Stimulated activated CD4-positive, alpha-beta T cell treated with anti-CD3 and anti-CD28 coated beads, TNF-alpha, amount 100 ng/mL, for 1 hour (primary cell): ENCODE measurements at places on chromosomes 3 and 15.

DNA sequence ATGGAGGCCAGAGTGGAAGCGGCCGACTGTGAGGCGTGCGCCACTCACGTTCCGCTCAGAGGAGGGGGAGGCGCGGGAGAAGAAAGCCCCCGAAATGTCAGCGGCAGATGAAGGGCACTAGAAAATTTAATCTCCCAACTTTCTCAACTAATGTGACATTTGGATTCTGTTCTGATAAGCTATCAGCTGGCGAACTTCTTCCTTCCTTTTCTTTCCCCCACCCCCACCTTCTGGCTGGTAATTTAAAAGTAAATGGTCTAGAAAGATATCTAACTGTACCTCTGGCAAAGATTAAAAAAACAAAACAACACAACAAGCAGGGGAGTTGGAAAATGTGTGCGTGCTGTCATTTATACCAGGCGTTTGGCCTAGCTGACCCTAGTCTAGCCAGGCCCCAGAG lies 26.4 kb upstream of the TMEM115 start:
- no peak for DNase-seq

- DNase-seq: no peak
Observed at GRCh38 chr3:32937331-32937730, 14.1 kb upstream of the CCR4 start.

DNA sequence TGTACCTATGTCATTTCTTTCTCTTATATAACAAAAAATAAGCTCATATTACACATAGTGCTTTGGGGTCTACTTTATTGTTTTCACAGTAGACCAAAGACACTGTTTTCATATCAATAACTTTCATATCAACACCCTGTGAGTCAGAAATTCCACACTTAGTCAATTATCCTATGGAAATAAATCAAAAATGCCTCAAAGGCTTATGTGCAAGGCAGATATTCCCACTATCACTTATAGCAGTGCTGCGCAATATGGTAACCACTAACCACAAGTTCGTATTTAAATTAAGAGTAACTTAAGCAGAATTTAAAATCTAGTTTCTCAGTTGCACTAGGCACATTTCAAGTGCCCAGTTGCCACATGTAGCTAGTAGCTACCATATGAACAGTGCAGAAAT lies 15.9 kb downstream of the SCG3 start:
- DNase-seq: no peak

DNA sequence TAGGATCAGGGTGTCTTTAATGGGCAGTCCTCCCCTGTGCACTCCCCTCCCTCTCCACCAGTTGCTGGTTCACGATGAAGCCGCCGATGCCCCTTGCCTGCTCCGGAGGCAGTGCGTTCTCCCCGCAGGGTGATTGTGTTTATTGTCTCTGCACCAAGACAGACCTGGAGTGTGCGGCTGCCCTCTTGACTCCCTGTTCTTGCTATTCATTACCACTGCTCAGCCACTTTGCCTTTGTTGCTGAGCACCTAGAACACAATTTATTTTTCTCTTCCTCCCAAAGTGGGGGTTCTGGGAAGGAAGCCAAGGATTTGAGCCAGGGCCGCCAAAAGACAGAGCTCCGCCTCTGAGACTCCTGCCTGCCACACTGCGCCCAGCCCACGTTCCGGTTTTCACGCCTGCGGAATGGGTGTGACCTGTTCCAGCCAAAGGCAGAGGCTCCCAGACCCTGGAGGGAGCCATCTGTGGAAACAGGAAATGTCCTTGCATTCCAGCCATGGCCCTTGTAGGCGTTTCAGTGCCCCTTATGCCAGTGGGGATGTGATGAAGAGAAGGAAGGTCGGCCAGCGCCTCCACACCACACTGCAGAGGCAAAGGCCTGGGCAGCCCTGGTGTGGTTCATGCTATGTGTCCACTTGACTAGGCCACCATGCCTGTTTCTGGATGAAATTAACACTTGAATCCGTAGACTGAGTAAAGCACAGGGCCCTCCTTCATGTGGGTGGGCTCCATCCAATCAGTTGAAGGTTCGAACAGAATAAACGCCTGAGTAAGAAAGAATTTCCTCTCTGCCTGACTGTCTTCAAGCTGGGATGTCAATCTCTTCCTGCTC lies 85.8 kb downstream of the HMG20A start:
- DNase-seq: no peak

GRCh38 chr3:98329392-98330124 lies 24.1 kb upstream of the OR5K4 start:
- DNase-seq: no peak

- no peak for DNase-seq
Observed at GRCh38 chr3:48945891-48946549, 27.4 kb downstream of the ARIH2 start.

GRCh38 chr3:63492464-63492863 lies 160.0 kb upstream of the SNTN start:
- DNase-seq: no peak

- DNase-seq: no peak
Observed at GRCh38 chr3:73107215-73107614, 45.8 kb downstream of the EBLN2 start.

DNA sequence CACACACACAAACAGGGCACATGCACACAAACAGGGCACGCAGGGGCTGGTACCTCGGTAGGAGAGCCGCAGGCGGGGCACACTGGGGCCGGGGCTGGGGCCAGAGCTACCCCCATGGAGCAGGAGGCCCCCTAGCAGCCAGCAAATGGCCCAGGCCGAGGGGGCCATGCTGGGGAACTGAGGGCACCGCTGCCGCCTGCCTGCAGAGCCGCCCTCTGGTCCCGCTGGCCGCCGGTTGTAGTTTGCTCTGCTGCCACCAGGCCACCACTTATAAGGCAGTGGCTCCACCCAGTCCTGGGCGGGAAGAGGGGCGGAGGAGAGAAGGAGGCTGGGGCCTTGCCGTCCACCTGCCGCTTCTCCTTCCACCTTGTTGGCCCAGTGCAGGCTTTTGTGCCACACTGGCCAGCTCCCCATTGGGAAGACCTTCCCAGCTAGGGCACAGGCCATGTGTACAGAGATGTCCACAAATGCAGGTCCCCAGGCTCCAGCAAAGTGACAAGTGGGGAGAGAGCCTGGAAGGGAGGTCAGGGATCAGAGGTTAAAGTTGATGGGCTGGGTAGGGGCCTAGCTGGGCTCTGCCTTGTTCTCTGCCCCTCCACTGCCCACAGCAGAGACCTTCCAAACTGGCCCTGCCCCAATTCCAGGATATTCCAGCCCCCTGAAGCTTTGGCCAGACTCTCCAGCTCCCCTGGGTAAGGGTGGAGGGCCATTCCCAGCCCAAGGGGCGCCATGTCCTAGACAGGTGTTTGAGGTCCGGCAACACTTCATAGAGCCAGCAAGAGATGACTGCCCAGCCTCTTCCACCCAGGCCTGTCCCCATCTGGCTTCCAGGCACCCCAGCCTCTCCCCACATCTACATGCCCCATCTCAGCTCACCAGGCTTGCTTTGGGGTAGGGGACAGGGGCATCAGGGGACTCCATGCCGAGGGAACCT lies at the start of gene SEMA3G:
Gene SEMA3G, minus strand, starts transcription at position 244 of the 934 bp plus-strand sequence. Its CDS starts 76 bp downstream, at position 168.
- DNase-seq: peak; percentile 33

DNA sequence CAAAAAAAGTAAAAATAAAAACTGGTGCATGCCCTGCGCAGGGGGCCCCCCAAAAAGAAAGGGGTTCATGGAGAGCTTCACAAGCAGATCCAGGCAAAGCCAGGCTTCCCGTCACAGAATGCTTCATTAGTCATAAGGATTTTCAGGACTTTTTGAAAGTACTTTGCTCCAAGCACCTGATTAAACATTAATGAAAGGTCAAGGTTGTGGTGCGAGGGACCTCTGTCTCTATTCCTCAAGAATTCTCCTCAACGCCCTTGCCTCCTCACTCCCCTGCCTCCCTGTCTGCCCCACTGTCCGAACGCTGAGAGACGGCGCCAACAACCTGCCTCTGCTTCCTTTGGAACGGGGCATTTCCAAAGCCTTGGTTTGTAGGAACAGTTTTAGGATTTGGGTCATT lies 240.1 kb upstream of the IGF1R start:
- DNase-seq: no peak

DNA sequence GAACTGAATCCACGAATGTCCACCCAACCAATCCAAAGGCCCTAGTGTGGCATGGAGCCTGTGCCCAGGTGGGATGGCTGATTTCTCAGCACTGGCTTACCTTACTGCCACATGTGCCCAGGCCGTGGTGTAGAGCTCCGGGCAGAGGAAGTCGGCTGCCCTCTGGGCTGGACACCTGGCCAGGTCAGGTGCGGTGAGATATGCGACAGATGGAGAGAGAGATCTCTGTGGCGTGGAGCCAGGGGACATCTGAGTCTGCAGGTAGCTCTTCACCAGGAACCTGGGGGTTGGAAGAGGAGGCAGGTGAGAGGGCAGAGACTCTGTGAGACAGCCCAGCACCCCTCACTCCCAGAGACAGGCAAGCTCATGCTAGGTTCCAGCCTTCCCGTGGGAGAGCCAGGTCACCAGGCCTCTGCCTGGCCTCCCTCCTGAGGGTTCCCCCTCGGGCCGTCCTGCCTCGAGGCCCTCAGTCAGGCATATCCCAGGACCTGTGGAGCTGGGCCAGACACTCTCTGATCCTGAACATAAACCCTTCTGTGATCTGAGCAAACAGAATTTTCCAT lies 12.6 kb downstream of the ACOX2 start:
- DNase-seq: no peak

- no peak for DNase-seq
Observed at GRCh38 chr3:172036541-172037215, 2.7 kb upstream of the FNDC3B start.

- no peak for DNase-seq
Observed at GRCh38 chr15:65631503-65631902, 9.8 kb downstream of the SLC24A1 start.

- DNase-seq: no peak
Observed at GRCh38 chr15:95127356-95127755, 896.0 kb downstream of the MCTP2 start.

DNA sequence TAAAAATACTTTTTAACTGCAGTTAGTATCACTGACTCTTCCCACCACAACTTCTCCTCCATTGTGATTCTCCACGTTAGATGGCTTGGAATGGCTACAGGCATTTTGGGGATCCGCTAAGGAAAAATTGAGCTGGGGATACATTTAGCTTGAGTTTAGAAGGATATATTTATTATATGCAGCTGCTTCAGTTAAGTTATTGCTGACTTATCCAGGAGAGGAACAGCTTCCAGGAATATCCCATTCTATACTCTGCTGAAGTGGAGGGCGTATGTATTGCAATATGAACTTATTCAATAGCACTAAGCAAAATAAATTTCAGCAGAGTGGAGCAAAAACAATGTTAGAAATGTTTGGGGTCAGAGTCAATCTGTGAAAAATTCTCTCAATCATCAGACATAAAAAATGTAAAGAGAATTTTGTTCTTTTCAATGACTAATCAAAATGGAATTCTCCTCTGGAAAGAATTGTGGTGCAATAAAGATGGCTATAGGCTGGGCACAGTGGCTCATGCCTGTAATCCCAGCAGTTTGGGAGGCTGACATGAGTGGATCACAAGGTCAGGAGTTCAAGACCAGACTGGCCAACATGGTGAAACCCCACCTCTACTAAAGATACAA lies 84.7 kb downstream of the NCEH1 start:
- no peak for DNase-seq

DNA sequence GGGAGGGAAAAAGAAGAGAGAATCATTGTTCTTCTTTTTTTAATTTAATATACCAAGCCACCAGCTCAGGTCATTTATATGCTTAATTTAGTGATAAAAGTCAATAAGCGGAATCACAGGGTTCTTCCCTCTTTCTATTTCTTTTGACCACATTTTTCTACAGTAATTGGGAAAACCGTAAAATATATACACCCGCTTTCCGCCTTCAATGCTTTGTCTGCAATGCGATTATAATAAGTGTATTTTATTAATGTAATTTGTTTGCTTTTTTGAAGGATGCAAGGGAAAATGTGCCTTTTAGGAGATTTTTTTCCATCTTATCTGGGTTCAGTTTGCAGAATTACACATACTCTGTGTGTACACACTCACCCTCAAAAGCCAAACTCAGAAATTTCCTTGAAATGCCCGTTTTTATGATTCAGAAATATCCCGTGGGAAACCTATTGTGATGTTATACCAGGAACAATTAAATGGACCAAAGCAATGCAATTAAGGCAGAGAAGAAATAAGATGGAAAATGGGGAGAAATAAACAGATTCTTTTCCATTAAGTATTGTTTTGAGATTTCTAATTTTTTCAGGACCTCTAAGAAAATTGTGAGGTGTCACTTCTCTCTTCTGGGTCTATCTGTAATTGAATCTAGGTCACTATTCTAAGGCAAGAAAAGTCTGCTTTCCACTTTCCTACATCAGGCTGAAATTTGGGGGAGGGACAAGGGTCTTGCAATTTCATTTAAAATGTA lies 8.3 kb downstream of the SOX14 start:
- DNase-seq: no peak
